ENCODE measurements at places on chromosomes 2 and 18.

GRCh38 chr18:21265971-21266673 is 24.1 kb downstream of the GREB1L start:
- DNase-seq, result no peak

- no peak for DNase-seq
These were observed 609.5 kb upstream of the SLC8A1 start for GRCh38 chr2:41061356-41061755.

DNA sequence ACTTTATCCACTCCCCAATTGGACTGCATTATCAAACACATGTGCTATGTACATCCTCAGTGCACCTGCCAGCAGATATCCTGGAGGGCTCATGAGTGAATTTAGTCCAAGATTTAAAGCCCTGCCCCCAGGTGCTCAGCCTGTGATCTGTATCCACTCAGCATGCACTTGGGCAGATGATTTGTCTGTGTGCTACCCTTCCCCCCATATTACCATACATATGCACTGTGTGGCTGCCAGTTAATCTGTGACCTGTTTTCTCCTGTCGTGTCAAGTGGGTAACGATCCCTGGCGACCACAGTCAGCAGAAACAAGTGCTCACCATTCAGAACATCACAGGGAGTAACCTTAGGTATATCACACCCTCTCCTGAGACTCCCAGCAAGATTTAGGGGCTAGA is 10.2 kb downstream of the NAGK start:
- DNase-seq, result no peak

- no peak for DNase-seq
These were observed 403.5 kb downstream of the PARD3B start for GRCh38 chr2:204948822-204949221.

- no peak for DNase-seq
These were observed 218.1 kb upstream of the TNP1 start for GRCh38 chr2:217077831-217078407.

Measured in effector CD4-positive, alpha-beta T cell (primary cell).